ENCODE measurements at places on chromosomes 5 and 9.

- DNase-seq: peak; percentile 79
These were observed 47.8 kb downstream of the ANXA2R start for GRCh38 chr5:42992088-42992879.

- DNase-seq: no peak
These were observed 44.0 kb downstream of the ROR2 start for GRCh38 chr9:91905991-91906469.

- no peak for DNase-seq
These were observed 54.1 kb upstream of the RPS23 start for GRCh38 chr5:82332064-82332855.

- DNase-seq: no peak
These were observed 86.0 kb downstream of the INSL6 start for GRCh38 chr9:5099466-5099865.

GRCh38 chr5:38546691-38547146, 9.7 kb downstream of the LIFR start:
- DNase-seq: no peak

DNA sequence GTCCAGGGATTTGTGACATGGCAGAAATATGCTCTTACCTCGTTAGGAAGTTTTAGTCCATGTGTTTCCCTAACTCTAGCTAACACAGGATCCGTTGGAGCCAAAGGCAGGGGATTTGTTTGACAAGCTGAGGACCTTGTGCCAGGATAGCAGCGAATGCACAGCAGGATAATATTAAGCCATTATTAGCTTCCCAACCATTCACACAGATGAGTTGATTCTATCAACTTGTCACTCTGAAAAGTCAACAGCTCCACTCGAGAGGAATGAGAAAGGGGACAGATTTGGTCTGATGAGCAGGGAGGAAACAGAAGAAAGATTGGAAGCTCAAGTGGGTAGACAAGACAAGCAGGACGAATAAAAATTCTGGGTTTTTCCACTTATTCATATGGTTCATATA, 106.2 kb downstream of the FSTL4 start:
- DNase-seq: no peak

- no peak for DNase-seq
These were observed 56.7 kb upstream of the PCA3 start for GRCh38 chr9:76707510-76707909.

GRCh38 chr5:58770136-58770535, 187.3 kb downstream of the RAB3C start:
- DNase-seq: no peak

DNA sequence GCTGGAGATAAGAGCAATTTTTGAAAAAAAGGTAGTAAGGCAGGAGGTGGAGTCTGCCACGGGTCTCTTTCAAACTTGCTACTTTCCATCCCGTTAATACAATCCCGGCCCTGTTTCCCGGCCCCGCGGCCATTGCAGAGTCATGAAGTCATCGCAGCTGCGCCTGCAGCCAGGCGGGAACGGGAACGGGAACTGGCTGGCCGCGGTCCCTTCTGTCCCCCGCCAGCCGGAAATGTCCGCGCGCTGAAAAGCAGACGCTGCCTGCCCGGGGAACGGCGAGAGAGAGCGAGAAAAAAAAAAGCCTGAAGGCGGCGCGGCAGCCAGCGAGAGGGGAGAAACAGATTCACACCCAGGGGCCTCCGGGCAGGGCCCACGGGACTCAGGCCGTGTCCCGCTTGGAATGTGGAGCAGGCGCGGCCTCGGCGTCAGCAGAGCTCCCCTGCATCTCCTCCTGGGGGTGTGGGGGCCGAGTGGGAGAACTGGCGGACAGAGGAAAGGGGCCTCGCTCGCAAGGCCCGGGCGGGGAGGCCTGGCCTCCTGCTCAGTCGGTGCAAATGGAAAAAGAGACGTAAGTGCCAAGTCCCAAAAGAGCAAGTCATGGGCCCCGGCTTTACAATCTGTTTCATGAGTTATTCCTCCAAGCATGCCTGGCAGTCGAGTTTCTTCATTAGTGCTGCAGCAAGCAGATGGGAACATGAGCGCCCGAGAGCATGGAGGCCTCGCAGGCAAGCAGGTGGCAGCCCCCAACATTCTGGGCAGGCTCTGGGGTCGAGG, 201.2 kb upstream of the GAS1 start:
- DNase-seq: peak; percentile 89

DNA sequence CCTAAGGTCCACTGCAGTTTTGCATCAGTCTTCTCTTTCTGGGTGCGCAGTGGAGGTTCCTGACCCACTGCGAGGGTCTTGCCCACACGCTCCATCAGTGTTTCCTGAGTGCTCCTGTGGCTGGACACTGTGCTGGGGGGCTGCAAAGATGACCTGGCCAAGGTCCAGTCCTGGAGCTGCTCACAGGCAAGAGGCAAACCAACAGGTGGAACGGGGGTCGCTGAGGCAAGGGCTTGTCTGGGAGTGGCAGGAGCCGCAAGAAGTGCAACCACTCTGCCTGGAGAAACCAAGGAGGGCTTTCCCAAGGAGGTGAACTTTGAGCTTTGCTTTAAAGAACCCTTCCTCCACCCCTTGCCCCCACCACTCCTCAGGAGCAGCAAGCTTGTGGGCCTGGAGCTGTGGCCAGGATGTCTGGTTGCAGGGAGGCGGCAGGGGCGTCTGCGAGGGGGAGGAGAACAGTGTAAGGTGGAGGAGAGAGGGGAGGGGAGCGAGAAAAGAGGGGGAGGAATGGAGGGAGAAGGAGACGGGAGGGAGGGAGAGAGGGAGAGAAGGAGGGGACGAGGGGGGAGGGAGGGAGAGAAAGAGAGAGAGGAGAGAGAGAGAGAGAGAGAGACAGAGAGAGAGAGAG, 444 bp upstream of the CPLX2 start:
- no peak for DNase-seq

GRCh38 chr5:5422819-5423515, 490 bp downstream of the ICE1 start:
- DNase-seq: peak; percentile 27

Measured in ELF-1 (cell line).